ENCODE measurements at places on chromosomes 11 and 22.

DNA sequence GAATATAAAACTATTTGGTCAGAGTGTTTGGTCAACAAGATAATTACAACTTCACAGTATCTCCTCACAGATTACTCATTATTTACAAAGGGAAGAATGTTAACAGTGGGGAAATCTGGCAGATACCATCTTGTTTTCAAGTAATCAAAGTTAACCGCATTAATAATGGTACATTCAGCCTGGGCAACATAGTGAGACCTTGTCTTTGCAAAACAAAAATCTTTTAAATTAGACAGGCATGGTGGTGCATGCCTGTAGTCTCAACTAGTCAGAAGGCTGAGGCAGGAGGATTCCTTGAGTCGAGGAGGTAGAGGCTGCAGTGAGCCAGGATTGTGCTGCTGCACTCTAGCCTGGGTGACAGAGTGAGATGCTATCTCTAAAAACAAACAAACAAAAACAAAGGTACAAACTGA lies 78.5 kb downstream of the ACER3 start:
- DNase-seq: no peak

GRCh38 chr22:43554694-43555365 lies 143.0 kb downstream of the MPPED1 start:
- DNase-seq: no peak

DNA sequence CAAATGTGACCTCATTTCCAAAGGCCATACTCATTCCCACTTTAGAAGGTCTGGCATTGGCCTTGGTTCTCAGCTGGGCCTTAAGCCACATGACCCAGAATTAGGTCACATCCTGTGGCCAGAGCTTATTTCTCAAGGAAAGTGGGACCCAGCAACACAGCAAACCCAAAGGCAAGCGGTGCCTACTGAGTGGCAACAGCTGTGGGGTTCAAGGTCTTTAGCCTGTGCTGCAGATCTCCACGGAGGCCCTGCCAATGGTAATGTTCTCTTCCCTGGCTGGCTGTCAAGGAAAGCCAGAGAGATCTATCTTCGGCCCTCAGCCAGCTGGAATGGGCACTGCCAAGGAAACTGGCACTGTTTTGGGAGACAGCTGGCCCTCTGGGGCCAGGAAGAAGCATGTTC lies 41.5 kb upstream of the TP53I11 start:
- DNase-seq: no peak

DNA sequence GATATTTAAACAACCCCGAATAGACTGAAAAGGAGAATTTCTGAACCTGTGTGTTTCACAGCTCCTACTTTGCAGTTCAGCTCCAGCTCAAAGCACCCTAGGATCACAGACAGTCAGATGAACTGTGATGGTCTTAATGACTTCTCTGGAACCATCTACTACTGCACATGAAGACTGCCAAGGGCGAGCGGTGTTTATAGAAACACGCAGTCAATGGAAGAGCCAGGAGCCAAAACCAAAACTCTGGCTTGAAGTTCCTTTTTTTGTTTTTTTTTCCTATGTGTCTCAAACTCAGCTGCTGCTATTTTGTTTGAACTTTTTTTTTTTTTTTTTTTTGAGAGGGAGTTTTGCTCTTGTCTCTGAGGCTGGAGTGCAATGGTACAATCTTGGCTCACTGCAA lies 382.6 kb upstream of the SYN3 start:
- DNase-seq: no peak

DNA sequence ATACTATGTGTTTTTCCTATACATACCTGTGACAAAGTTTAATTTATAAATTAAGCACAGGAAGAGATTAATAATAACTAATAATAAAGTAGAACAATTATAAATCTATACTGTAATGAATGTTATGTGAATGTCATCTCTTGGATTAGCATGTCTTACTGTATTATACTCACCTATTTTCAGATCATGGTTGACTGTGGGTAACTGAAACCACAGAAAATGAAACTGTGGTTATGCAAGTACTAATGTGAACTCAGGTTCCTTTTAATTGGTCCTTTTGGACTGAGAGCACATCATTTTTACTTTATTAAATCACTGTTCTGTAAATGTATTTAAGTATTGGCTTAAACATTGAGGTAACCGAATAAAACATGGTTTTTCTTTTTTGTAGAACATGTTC lies 108.8 kb downstream of the PPP6R3 start:
- DNase-seq: no peak

GRCh38 chr11:111946499-111946898 lies 9.4 kb downstream of the DIXDC1 start:
- DNase-seq: no peak

- no peak for DNase-seq
Measured at GRCh38 chr11:43931717-43932039, 10.8 kb upstream of the C11orf96 start.

GRCh38 chr11:117271208-117271607 lies 19.9 kb upstream of the BACE1-AS start:
- no peak for DNase-seq
